ENCODE measurements at places on chromosomes 2 and 18.

DNA sequence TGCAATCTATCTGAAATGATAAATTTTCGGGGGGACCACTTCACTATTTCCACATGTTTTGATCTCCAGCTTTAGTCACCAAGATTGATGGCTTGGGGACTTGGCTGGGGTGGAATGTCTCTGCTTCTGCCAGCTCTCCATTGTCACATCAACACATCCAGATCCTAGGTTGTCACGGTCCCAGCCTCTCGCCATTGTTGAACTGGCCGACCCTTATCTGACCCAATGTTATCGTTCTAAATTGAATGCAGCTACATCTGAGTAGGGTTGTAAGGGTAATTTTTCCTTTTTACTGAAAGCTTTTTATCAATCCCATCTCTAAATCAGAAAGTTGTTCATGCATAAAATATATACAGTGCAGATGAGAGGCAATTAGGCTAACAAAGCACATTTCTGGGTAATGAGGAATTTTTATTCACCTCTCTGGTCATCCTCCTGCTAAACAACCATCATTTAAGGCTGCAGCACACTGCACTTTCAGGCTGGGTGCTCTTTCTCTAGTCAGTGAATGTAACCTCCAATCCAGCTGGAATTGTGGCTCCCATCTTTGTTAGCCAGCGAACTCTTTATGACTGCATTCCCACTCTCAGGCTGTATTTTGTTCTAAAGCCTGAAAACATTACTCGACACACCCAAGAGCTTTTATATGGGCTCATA lies 128.2 kb downstream of the COL4A4 start:
- H3K27ac ChIP-seq: no peak overlapping the region
- H3K36me3 ChIP-seq: no peaks in the 10 kb centered on the region
- no peaks in the 10 kb centered on the region for H3K4me1 ChIP-seq
- no peaks in the 10 kb centered on the region for H3K27me3 ChIP-seq

- peak overlapping the region; percentile 98 for H3K27ac ChIP-seq
- peak overlapping the region; percentile 72 for H3K4me3 ChIP-seq
- no peak for DNase-seq
- H3K27me3 ChIP-seq: no peaks in the 10 kb centered on the region
- H3K36me3 ChIP-seq: no peaks in the 10 kb centered on the region
- H3K4me1 ChIP-seq: no peaks in the 10 kb centered on the region
These were observed 316 bp downstream of the WDR12 start for GRCh38 chr2:202911203-202911511.

DNA sequence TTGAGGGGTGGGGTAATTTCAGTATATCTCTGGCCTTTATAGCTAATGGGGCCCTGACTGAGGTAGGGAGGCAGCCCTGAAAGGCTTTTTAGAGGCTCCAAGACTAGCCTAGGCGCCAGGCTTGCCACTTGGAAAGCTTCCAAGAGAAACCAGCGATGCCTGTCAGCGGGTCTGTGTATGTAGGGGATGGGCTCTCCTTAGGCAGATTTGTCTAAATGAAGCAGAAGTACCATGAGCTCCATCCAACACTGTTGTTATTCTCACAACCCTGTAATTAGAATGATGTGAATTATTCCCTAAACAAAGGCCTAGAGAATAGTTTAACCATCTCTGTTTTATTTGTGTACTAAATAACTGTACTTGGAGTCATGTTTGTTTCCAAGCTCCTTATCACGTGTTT lies 138.1 kb downstream of the B3GNT2 start:
- H3K4me3 ChIP-seq: no peak overlapping the region
- H3K36me3 ChIP-seq: no peaks in the 10 kb centered on the region
- DNase-seq: no peak
- no peak overlapping the region for H3K27ac ChIP-seq

GRCh38 chr2:126699018-126699417 lies 43.1 kb downstream of the GYPC start:
- H3K27ac ChIP-seq: no peak overlapping the region
- H3K27me3 ChIP-seq: no peaks in the 10 kb centered on the region
- H3K4me1 ChIP-seq: no peaks in the 10 kb centered on the region

GRCh38 chr2:80113399-80113798 lies 191.2 kb downstream of the LRRTM1 start:
- DNase-seq: no peak
- no peak overlapping the region for H3K4me3 ChIP-seq
- H3K27me3 ChIP-seq: no peaks in the 10 kb centered on the region
- no peak overlapping the region for H3K27ac ChIP-seq
- no peaks in the 10 kb centered on the region for H3K4me1 ChIP-seq

DNA sequence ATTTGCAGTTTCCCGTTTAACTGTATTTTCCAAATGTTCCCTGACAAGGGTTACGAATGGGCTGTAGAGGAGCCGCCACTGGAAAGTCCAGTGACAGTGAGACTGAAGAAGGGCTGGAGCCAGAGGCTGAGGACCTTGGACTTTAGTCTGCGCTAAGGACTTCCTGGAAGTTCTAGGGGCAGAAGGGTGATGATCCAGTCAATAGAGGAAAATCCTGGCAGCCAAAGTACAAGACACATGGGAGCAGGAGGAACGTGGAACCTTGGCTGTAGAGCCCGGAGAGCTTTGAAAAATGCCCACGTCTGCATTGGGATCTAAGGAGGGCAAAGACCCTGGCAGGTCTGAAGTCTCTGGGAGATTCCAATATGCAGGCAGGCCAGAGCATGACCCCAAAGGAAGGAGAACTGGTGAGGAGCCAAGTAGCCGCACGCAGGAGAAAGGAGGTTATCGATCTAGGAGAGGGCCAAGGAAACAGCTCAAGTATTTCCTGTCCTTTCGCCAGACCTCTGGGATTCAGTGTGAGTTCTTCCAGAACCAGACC lies 28.5 kb downstream of the MBP start:
- no peak overlapping the region for H3K27ac ChIP-seq
- no peaks in the 10 kb centered on the region for H3K27me3 ChIP-seq
- H3K4me3 ChIP-seq: no peak overlapping the region

- DNase-seq: no peak
- H3K27ac ChIP-seq: no peak overlapping the region
- H3K4me3 ChIP-seq: no peak overlapping the region
- no peaks in the 10 kb centered on the region for H3K27me3 ChIP-seq
- no peaks in the 10 kb centered on the region for H3K4me1 ChIP-seq
- no peaks in the 10 kb centered on the region for H3K36me3 ChIP-seq
These were observed 7.1 kb downstream of the MREG start for GRCh38 chr2:216006164-216006663.

DNA sequence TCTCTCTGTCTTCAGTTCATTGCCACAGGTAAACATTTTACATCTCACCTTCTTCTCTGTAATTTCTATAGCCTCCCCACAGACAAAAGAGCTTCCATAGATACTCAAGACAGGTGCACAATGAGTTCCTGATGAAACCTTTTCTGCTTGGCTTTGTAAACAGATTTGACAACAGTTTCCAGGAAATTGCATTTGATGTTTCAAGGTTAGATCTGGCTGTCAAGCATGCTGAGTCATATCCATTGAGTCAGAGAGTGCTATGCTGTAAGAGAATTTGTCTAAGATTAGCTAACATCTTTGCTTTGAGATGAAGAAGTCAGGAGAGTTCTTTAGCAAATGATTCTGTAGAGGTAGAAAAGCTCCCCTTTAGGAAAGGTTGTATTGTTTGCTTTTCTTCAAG lies 40.6 kb upstream of the MAP2 start:
- H3K36me3 ChIP-seq: no peaks in the 10 kb centered on the region
- DNase-seq: no peak
- H3K4me3 ChIP-seq: no peak overlapping the region
- no peaks in the 10 kb centered on the region for H3K4me1 ChIP-seq

DNA sequence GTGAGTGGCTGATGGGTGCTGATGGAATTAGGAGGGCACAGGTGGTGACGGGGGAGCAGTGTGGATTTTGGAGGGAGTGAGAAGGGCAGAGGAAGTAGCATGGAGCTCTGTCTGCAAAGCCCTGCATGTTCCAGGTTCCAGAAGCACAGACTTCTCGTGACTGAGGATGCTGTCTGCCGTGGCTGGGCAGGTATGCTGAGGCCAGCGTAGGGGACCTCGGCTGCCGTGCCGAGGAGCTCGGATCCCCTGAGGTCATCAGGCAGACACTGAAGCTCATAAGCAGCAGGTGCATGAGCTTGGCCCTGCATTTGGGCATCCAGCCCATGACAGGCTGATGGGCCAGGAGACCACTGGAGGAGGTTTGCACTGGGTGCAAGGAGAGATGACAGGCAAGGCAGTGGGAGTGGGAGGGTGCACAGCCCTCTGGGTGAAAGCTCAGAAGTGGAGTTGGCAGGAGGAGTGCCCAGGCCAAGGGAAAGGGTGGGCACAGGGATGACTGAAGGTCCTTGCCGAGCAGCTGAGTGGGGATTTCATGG lies 215.3 kb downstream of the SH3RF3 start:
- H3K4me1 ChIP-seq: no peaks in the 10 kb centered on the region
- no peak overlapping the region for H3K27ac ChIP-seq
- DNase-seq: no peak
- H3K27me3 ChIP-seq: no peaks in the 10 kb centered on the region
- no peak overlapping the region for H3K4me3 ChIP-seq

- H3K4me3 ChIP-seq: no peak overlapping the region
- H3K36me3 ChIP-seq: no peaks in the 10 kb centered on the region
- H3K27me3 ChIP-seq: no peaks in the 10 kb centered on the region
- no peaks in the 10 kb centered on the region for H3K4me1 ChIP-seq
- DNase-seq: no peak
These were observed 46.4 kb downstream of the ZNF804A start for GRCh38 chr2:184644685-184645084.

- no peak for DNase-seq
- no peak overlapping the region for H3K4me3 ChIP-seq
- no peaks in the 10 kb centered on the region for H3K27me3 ChIP-seq
- H3K4me1 ChIP-seq: no peaks in the 10 kb centered on the region
These were observed 91.4 kb downstream of the B3GNT2 start for GRCh38 chr2:62287282-62287681.

- no peaks in the 10 kb centered on the region for H3K27me3 ChIP-seq
- no peak for DNase-seq
- H3K4me1 ChIP-seq: no peaks in the 10 kb centered on the region
- no peak overlapping the region for H3K4me3 ChIP-seq
These were observed 206.2 kb downstream of the RPIA start for GRCh38 chr2:88897715-88898114.

DNA sequence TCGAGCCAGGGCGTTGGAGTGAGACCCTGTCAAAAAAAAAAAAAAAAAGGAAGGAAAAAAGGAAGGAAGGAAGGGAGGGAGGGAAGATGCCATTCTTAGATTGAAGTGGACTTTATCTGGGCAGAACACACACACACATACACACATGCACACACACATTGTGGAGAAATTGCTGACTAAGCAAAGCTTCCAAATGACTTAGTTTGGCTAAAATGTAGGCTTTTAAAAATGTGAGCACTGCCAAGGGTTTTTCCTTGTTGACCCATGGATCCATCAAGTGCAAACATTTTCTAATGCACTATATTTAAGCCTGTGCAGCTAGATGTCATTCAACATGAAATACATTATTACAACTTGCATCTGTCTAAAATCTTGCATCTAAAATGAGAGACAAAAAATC lies 564 bp upstream of the TTR start:
- no peaks in the 10 kb centered on the region for H3K36me3 ChIP-seq
- DNase-seq: no peak
- H3K27me3 ChIP-seq: no peaks in the 10 kb centered on the region
- H3K27ac ChIP-seq: no peak overlapping the region
- no peaks in the 10 kb centered on the region for H3K4me1 ChIP-seq

DNA sequence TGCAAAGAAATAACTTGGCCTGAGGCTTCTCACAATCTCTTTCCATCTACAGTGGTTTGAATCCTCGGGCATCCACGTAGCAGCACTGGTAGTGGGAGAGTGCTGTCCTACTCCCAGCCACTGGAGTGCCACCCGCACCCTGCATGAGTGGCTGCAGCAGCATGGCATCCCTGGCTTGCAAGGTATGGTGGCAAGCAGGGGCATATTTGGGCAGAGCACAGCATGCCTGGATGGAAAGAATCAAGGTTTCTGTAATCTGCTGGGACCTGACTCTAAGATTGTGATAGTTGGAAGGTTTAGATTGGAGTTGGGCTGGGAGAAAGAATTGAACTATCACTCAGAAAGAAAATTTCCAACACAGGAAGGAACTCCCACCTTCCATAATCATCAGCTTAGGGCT lies 4.0 kb downstream of the CAD start:
- no peak overlapping the region for H3K4me3 ChIP-seq
- no peaks in the 10 kb centered on the region for H3K4me1 ChIP-seq
- H3K36me3 ChIP-seq: peaks cover 12% of the 10 kb centered on the region
- no peak for DNase-seq
- no peaks in the 10 kb centered on the region for H3K27me3 ChIP-seq
- H3K27ac ChIP-seq: no peak overlapping the region

- no peak for DNase-seq
- no peaks in the 10 kb centered on the region for H3K36me3 ChIP-seq
- H3K4me1 ChIP-seq: no peaks in the 10 kb centered on the region
These were observed 179.4 kb downstream of the LCLAT1 start for GRCh38 chr2:30626397-30626796.

- H3K36me3 ChIP-seq: no peaks in the 10 kb centered on the region
- DNase-seq: no peak
- no peaks in the 10 kb centered on the region for H3K4me1 ChIP-seq
- H3K27me3 ChIP-seq: no peaks in the 10 kb centered on the region
- no peak overlapping the region for H3K27ac ChIP-seq
These were observed 204.2 kb downstream of the LOXHD1 start for GRCh38 chr18:46452820-46453219.

- DNase-seq: peak; percentile 77
- H3K27ac ChIP-seq: no peak overlapping the region
- H3K4me1 ChIP-seq: peaks cover 5% of the 10 kb centered on the region
These were observed 27.4 kb upstream of the SPR start for GRCh38 chr2:72859831-72860262.

DNA sequence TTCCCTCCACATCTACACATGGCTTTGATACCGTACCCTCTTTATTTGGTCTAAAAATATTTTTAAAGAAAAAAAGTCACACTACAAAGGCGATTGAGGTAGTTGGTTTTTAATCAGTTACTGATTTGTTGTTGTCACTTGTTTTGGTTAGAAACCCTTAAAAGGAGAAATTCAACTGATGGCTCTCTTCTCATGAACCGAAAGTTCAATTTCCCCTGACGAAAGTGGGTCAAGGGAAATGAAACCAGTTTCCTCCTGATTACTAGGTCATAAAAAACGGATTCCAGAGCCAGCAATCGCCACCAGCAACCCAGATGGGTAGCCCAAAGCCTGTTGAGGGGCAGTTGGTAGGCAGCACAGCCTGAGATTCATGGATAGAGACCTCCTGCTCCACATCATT lies 63.2 kb downstream of the DLGAP1 start:
- H3K27me3 ChIP-seq: no peaks in the 10 kb centered on the region
- DNase-seq: no peak
- no peaks in the 10 kb centered on the region for H3K36me3 ChIP-seq
- no peaks in the 10 kb centered on the region for H3K4me1 ChIP-seq
- no peak overlapping the region for H3K4me3 ChIP-seq
- no peak overlapping the region for H3K27ac ChIP-seq

GRCh38 chr2:231308631-231309428 lies 86.7 kb upstream of the B3GNT7 start:
- no peak for DNase-seq
- no peak overlapping the region for H3K4me3 ChIP-seq
- H3K27me3 ChIP-seq: no peaks in the 10 kb centered on the region
- H3K27ac ChIP-seq: no peak overlapping the region

- H3K4me1 ChIP-seq: peaks cover 3% of the 10 kb centered on the region
- peak overlapping the region; percentile 32 for H3K4me3 ChIP-seq
- no peaks in the 10 kb centered on the region for H3K36me3 ChIP-seq
- H3K27ac ChIP-seq: peak overlapping the region; percentile 53
These were observed 42.6 kb upstream of the EDAR start for GRCh38 chr2:109031476-109032228.

Measured in colonic mucosa (tissue), 4 donors.